Caco-2 (cell line): ENCODE measurements at places on chromosomes 4 and X.
A peak's percentile ranks its signal among the peaks of the same experiment; 100 is the strongest.

- no peak for DNase-seq
Measured at GRCh38 chrX:37679888-37680287, 5.7 kb upstream of the XK start.

DNA sequence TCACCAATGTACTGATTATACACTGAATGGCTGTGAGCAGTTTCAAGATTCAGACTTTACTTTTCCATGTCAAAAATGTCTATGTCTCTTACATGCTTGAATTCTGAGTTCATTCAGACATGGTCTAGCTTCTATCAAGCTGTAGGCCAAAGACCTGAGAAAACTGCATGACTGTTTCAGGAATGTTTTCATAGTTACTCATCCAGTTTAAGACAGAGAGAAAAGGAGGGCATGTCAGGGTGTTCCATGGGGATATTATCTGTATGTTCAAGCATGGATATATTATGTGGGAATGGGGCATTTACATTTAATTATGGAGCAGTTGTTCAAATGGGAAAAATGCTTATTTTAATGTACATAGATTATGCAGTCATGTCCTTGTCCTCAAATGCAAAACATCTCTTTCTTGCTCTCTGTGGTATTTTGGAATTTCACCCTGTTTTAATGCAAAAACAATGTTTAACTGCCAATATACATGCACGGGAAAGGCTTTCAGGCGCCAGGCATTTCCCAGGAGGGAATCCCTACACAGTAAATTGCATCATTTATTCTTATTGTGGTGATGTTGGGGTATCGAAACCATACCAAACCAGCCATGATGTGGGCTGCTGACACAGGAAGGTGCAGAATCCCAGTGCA lies 429.1 kb upstream of the INTU start:
- no peak for DNase-seq

DNA sequence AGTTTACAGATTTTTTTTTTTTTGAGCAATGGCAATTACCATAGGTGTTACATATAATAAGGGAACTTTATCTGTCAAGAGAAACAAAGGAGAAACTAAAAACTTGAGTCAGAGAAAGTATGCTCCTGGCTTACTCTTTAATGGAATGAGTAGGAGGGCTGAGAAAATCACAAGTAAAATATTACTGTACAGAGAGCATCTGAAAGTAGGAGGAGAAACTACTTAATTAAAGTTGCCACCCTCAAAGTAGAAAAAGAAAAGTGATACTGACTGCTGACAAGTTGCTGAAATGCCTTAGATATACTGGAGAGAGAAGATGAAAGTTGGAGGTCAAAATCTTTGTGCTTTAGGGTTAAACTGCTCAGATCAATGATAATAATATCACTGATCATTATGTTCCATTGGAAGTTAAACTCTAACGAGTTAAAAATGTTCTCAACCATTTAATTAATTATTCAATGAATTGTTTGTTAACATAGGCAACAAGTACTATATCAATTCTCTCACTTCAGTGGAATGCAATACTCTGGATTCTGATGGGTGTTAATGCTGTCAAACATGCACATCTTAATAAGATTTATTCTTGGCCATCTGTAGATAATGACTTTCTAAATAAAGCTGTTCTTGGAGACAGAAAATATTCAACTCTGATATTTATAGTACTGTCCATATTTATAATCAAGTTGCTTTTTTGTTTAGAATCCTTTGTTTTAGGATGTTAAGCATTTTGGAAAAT lies 61.2 kb upstream of the CAMK2D start:
- no peak for DNase-seq

DNA sequence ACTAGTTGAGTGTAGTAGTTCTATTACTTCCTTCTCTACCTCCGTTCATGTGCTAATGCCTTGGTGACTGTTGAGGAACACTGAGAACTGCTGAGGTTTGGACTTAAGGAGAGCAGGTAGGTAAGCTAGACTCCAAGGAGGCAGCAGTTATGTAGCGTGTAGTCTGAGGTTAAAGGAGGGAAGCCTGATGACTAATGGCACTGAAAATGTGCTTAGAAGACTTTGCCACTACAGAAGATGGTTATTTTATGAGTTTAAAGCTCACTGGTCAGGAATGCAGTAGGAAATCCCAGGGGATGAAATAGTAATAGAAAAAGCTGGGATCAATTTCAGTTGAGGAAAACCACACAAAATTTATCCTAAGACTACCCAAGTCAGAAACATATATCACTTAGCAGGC lies 1077.3 kb downstream of the RAPGEF2 start:
- DNase-seq = no peak

DNA sequence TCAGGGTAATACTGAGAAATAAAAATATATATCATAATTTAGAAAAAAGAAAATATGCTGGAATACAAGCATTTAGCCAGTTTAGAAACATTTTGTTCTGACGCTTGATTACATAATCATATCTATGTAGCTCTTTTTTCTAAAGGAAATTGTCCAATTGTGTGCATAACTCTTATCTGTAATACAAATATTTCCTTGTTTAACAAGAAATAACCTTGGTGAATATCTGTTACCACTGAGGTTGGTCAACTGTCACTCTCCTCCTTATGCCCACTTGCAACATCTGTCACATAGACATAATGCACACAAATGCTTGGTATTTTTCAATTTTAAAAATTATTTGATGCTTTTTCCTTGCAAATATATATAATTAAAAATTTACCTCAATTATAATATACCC lies 609.7 kb downstream of the TLL1 start:
- DNase-seq = peak; percentile 16

DNA sequence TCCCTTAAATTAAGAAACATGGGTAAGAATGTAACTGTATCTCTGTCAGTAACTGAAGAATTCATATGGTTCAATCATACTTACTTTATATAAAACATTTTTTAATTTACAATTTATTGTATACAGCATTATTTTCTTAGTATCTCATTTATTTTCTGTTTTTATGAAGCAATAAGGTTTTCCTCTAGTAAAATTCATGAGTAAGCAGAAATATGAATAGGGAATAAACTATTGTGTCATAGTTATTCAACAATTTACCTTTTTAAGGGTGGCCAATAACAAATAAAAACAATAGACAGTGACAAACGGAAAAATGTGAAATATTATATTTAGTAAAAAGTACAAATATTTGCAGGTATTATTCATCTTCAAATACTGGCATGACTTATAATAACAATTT lies 624.4 kb downstream of the TECRL start:
- DNase-seq = no peak

- no peak for DNase-seq
Measured at GRCh38 chrX:74931214-74931613, 6.0 kb upstream of the NEXMIF start.

GRCh38 chr4:138650929-138651448 lies 364.6 kb upstream of the NOCT start:
- DNase-seq = peak; percentile 3

- no peak for DNase-seq
Measured at GRCh38 chr4:16686195-16686594, 212.2 kb downstream of the LDB2 start.

GRCh38 chr4:72418458-72418857 lies 150.6 kb downstream of the ADAMTS3 start:
- no peak for DNase-seq

- DNase-seq = no peak
Measured at GRCh38 chrX:115504167-115504566, 56.8 kb upstream of the PLS3 start.

GRCh38 chrX:131677655-131678628 lies 134.1 kb downstream of the OR13H1 start:
- peak; percentile 42 for DNase-seq

- DNase-seq = no peak
Measured at GRCh38 chrX:137654481-137654880, 88.6 kb downstream of the ZIC3 start.

DNA sequence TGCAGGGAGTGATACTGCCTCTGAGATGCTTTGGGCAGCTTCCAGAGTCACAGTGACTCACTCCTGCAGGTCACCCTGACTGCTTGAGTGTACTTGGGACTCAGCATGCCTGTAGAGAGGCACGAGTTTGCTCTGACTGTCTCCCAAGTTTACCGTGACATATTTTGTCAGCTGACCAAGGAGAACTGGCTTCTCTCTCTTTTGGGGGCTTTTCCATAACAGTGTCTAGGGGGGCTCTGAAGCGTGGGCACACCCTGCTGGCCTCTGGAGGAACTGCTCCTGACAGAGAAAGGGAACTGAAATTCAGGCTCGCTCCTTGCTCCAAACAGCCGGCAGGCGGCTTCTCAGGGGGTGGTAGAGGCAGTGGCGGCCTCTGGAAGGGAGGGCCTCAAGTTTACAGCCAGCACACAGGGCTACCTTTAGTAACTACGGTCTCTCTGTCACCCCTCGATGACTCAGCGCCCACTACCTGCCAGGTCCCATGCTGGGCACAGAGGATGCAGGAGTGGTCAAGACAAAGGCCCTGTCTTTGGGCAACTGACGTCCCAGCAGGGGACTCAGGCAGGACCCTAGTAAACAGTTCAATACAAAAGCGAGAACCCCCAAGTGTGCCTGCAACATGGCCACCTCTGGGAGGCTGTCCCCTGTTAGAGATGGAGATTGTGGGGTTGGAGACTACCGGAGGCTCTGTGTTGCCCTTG lies 17.8 kb downstream of the ZNF185 start:
- no peak for DNase-seq

DNA sequence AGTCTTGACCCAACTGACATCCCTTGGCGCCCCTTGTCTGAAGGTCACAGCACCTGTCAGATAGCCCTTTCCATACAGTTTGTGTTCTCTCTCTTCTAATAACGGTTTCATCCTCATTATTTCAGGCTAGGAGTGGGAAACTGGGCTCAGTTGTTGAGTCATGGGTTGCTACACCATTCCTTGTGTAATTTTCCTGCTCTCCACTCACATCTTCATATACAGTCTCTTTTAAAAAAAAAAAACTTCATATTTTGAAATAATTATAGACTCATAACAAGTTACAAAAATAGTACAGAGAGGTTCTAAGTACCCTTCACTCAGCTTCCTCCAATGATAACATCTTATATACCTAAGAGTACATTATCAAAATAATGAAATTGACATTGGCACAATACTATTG lies 60.2 kb upstream of the GRPR start:
- no peak for DNase-seq

DNA sequence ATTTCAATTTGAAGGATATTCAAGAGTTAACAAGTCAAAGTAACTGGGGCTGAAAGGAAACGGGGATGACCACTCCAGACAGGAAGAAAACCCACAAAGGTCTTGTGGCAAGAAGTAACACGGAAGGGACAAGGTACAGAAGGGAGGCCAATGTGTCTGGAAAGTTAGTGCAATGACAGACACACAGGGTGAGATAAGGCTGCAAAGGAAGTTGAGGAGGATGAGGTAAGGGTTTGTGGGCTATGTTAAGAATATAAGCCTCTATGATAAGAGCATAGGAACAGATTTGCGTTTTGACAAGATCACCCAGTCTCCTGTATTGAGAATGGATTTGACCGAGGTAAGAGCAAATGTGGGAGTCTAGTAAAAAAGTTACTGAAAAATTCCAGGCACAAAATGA lies 21.9 kb upstream of the EMCN start:
- DNase-seq = no peak

- DNase-seq = no peak
Measured at GRCh38 chr4:71254451-71255012, 84.3 kb upstream of the SLC4A4 start.

DNA sequence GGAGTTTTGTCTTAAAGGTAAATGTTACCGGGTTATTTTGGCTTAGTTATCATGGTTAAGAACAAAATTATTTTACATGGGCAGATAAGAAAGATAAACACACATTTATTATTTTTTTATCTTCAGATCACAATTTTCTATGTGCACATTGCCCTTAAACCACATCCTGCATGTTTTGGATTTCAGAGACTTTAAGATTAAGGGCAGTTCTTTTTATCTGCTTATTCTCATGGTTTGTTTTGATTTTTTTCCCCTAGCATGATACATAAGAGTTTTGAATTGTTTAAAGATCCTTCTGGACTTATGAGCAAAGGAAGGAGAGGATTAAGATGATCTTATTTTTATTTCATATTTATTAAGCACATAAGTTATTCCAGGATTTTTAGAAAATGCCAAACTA lies 190.1 kb upstream of the BMP3 start:
- no peak for DNase-seq

DNA sequence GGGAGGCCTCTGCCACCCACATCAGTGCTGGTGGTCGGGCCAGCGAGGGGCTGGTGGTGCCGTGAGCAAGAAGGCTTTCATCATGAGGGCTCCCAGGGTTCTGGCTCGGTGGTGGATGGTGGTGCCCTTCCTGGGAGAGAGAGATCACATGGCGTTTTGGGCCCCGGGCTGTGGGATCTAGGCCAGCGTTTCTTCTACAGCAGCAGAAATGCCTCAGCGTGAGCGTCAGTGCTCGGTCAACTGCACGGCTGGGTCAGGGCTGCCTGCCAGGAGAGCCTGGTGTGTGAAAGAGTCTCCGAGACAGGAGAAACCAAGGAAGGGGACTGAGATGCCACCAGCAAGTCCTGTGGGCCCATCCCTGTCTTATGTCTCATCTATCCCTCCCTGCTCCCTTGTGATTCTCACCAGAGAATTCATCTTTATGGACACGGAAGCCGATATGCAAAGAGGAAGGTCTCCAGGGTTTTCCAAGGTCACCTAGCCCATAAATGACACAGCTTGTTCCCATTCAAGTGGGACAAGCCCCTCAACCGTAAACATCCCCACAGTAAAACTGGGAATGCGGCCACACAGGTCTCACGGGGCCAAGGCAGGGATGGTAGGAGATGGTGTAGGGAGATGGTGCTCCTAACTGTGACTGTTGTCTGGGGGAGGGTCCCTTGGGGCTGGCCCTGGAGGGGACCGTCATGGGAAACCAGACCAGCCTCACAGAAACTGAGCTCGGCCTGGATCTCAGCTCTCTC lies 99.2 kb downstream of the SORCS2 start:
- no peak for DNase-seq

DNA sequence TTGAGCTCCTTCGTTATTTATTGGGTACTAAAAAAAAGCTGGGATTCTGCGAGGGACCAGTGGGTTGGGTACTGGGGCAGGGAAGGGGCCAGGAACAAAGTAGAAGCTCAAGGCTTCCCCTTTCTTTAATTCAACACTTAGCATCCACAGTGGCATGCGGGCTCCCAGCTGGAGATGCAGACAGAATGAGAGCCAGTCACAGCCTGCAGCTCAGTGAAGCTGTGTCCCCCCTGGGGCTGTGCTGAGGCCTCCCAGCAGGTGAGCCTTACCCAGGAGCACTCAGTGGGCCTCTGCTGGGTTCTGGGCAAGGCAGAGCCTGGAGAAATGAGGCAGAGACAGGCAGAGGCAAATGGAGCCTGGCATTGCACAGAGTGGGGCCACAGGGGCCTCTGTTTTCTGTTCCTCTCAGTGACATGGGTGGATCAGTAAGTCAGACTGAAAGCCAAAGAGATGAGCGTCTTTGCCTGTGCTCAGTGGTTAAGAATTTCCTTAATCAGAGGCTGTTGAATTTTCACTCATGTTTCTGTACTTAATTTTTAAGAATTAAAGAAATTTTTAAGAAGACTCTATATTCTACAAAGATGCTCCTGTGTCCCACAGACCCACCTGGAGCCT lies 181.4 kb upstream of the RBPJ start:
- DNase-seq = no peak

DNA sequence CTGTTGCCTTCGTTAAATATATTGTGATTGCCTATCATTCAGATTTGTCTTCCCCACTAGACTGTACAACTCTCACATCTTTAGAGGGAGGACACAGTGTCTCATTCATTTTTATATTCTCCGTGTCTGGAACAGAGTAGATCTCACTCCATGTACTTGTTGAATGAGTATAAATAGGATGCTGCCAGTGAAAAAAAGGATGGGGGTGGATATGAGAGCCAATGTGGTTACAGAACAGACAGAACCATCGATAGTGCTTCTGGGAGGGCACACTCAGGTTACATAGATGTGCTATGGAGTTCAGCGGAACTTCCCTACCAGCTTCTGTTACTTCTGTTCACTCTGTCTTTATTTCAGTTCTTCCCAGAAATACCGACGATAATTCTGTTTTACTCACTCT lies 66.9 kb downstream of the SH2D1A start:
- no peak for DNase-seq
